Cardiac fibroblast (primary cell): ENCODE measurements at places on chromosomes 16 and 17.

GRCh38 chr16:78291604-78292003 lies 192.2 kb downstream of the WWOX start:
- DNase-seq: no peak

- DNase-seq: peak; percentile 76
Observed at GRCh38 chr17:74671031-74671771, 41.5 kb downstream of the CD300LF start.

DNA sequence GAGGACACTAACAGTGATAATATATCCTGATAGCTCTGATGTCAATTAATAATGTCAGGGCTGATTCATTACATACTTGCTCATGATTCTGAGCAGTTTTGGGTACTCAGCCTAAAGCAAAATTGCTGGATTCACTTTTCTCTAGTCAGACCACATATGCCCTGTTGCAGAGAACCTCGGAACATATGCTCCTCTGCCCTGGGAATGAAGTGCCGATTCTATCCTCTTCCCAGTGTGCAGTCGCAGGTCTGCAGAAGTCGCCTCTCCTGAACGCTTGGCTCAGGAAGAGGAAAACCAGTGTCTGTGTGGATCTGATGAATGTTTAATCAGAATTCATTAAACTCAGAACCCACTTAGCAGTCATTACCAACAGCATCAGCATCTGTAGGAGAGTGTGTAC lies 34.5 kb downstream of the ABCC12 start:
- no peak for DNase-seq

GRCh38 chr16:71514476-71514875 lies 11.8 kb upstream of the CHST4 start:
- DNase-seq: no peak

DNA sequence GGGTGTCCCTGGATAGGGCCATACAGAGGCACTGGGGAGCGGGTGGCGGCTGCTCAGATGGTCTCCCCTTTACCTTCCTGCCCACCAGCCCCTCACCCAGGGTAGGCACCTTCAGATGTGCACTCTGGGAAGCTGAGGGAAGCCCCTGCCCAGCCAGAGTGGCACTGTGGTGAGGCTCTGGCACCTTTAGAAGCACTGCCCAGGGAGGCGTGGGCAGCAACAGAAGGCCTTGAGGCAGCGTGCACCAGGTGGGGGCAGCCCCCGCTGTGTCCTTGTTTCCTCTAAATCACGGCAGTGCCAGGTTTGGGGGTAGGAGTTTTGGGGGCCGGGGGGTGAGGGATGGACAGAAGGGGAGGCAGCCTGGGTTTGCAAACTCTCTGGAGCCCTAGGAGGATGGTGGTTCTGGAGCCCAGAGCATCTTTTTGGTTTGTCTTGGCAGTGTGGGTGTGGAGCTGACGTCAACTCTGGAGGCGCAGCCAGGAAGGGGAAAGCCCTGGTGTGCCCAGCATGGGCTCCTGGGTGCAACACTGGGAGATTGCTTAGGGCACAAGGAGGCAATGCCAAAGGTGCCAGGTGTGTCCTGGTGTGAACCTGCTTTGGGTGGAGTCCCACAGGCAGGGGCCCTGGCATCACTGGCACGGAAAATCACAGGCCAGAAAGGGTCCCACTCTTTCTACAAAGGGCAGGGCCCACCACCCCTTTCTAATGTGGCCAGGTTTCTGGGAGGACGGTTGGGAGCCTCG lies 23.1 kb upstream of the CDC42EP4 start:
- DNase-seq: no peak

DNA sequence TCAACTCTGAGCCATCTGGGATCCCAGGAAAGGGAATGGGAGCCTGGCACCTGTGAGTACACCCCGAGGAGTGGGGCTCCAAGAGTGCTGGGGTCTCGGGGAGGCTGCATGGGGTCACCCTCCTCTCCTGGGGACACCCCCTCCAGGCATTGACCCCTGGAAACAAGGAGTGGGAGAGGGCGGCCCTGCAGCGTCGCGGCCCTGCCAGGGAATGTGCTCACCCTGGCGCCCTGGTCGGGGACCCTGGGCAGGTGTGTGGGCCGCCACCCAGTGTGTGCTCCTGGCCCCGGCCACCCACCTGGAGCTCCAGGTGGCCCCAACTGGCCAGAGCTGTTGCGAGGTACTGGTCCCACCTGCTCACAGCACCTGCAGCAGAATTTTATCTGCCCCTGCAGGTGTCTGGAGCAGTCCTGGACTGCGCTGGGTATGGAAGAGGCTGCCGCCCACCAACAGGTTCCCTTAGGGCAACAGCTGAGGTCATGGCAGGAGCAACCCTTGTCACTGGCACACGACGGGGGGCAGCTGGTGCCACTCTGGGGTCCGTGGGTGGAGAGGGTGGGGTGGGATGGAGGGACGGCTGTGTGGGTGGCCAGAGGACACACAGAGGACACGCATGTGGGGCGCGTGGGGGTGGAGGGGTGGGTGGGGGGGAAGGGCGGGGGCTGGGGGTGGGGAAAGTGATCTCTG lies 5.4 kb upstream of the PABPN1L start:
- no peak for DNase-seq

- DNase-seq: peak; percentile 54
Observed at GRCh38 chr16:48081656-48082055, 74.1 kb downstream of the ABCC12 start.

DNA sequence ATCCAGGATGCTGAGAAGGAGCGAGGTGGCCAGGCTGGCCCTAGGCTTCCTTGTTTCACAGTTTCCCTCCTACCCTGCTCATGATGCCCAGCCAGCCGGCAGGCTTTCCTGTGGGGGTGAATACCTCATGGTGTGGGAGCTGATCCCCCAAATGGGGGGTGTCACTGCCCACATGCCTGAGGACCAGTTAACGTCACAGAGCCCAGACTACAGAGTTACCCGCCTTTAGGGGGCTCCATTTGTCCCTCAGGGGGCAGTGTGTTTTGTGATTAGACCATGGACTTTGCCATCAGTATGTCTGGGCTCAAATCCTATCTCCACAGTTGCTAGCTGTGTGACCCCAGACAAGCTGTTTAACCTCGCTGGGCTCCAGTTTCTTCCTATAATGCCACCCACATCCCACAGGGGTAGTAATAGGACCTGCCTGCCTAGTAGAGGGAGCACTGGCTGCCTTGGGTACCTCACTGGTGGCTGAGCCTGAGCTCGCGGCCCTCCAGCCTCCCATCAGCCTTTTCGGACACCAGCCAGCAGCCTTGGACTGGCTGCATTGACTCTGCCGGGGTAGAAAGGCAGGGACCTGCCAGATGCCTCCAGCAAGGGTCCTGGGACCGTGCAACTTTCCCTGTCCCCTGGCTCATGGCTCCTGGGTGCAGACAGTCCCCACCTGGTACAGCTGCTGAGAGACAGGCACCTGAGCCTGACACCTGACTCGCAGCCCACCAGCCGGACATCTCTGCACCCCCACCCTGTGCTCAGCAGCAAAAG lies 87.5 kb upstream of the GSE1 start:
- no peak for DNase-seq

- DNase-seq: peak; percentile 90
Observed at GRCh38 chr16:75506574-75506973, 11.3 kb upstream of the CHST6 start.

- peak; percentile 5 for DNase-seq
Observed at GRCh38 chr17:44655983-44656710, at the start of gene MEIOC. MEIOC (plus strand) TSS chr17:44656468; CDS start chr17:44656614, 146 bp downstream.

- no peak for DNase-seq
Observed at GRCh38 chr16:27951489-27952120, 111.9 kb downstream of the GSG1L start.

GRCh38 chr17:37111329-37111728 lies 162.6 kb downstream of the AATF start:
- DNase-seq: no peak

GRCh38 chr16:75104836-75105235 lies 11.7 kb downstream of the LDHD start:
- no peak for DNase-seq

DNA sequence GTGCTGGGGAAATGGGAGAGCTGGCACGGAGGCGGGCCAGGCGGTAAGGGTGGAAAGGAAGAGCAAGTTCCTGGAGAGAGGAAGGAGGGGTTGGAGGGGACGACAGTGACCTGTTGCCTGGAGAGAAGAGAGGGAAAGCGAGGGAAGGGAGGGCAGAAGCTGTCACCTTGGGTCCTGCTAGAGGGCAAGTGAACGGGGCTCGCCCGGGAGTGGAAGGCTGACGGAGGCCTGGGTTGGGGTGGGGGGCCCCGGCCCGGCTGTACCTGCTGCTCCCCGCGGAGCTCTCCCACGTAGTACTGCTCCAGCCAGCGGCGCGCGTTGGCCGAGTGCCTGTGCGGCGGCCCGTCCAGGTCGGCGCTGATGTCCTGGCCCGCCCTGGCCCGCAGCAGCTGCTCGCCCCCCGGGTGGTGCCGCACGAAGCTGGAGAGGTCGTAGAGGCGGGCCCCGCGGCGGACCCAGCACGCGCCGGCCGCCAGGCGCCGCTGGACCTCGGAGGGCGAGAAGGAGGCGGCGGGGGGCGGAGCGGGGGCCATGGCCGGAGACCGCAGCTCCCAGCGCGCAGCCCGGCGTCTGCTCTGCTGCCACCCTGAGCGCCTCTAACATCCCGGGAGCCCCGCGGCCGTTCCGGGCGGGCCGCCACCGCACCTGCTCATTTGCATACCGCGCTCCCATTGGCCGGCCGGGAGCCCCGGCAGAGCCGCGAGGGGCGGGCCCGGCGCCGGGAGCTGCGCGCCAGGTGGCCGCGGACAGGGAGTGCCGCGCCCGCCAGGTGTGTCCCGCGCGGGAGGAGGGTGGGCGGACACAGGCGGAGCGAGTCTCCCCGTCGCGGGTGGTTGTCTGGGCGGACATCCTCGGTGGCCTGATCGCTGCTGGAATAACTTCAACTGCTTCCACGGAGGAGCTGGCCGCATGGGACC lies at the start of gene FA2H:
FA2H (minus strand) TSS at position 598 of the 917 bp plus-strand sequence; CDS start at position 533, 65 bp downstream.
- DNase-seq: peak; percentile 18

DNA sequence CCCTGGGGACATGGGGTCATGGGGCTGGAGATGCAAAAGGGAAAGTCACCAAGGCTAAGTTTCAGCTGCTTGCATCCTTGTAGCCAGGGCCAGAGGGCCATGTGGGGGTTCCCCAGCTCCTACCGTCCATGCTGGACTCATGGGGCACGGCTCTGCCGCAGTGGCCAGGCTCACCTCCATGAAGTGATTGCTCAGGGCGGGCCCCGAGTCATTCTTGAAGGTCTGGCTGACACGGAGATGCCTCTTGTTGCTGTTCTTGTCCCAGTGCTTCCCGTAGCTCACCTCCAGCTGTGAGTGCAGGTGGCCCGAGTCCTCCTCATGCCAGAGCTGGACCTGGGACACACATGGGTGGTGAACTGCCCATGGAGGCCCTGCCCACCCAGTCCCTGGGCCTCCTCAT lies 114.5 kb downstream of the RMI2 start:
- DNase-seq: no peak

DNA sequence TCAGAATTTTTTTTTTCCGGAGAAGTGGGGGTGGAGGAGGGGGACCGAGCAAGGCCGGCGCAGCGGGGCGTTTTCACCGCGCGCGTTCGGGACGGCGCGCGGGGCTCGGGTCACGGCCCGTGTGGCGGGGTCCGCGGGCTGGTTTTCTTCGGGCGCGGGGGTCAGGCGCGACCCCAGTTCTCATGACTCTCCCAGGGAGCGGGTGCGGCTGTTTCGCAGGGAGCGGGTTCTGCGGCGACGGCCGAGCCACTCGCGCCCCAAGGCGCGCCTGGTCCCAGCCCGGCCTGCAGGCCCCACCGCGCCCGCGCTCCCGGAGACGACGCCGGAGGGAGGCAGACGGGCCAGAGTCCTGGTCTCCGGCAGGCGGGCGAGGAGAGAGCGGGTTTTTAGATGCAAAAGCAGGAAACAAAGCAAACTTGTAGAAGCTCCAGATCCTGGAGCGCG lies 1.0 kb downstream of the BAHCC1 start:
- DNase-seq: no peak

DNA sequence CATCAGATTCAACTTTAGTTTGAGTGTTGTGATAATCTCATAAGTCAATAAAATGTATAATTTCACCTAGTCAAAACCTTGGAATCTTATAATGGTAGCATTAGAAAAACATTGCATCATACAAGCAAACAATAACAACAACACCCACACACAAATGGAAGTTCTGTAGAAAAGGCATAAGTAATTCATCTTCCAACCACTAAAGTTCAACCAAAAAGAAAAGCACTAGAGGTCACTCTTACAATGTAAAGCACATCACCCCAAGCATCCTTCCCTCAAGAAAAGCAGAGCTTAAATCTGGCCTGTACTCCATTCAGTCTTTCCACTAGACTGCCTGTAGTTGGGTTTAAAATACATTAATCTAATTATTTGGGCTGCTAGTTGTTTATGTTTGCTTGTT lies 1.8 kb downstream of the CNTNAP4 start:
- DNase-seq: peak; percentile 54

DNA sequence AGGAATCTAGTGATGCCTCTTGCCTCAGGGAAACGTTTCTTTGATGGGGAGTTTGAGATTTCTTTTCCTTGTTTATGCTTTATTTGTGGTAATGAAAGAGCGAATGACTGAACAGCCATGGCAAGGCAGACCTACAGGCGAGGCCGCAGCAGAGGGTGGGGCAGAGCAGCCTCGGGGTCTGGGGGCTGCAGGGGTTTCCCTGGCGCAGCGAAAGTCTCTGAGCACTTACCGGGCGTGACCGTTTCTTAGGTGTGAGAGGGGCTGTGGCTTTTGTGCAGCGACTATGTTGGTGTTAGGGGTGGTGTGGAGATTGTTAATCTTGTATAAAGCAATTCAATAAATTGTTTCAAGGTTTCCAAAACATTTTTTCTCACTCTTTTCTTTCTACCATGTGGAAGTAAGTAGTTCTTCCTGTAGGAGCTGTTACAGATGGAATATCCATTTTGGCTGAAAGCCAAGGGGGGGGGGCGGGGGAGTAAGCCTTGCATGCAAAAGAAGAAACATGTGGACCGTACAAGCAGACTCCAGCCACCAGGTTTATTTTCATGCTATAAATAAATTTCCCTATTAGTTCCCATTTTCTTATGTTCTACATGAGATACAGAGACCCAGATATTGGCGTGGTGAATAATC lies 34.8 kb downstream of the UBN1 start:
- DNase-seq: peak; percentile 76

- peak; percentile 8 for DNase-seq
Observed at GRCh38 chr17:35449371-35449931, 885 bp upstream of the SLFN13 start.

DNA sequence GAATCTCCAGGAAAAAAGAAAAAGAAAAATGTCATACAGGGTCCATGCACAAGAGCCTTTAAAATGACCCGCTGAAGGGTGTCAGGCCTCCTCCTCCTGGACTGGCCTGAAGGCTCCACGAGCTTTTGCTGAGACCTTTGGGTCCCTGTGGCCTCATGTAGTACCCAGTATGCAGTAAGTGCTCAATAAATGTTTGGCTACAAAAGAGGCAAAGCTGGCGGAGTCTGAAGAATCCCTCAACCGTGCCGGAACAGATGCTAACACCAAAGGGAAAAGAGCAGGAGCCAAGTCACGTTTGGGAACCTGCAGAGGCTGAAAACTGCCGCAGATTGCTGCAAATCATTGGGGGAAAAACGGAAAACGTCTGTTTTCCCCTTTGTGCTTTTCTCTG lies 845 bp downstream of the STH start:
- DNase-seq: no peak

- DNase-seq: no peak
Observed at GRCh38 chr17:76878568-76878967, 10.4 kb downstream of the MGAT5B start.
